ENCODE measurements at places on chromosomes 11 and 22.

DNA sequence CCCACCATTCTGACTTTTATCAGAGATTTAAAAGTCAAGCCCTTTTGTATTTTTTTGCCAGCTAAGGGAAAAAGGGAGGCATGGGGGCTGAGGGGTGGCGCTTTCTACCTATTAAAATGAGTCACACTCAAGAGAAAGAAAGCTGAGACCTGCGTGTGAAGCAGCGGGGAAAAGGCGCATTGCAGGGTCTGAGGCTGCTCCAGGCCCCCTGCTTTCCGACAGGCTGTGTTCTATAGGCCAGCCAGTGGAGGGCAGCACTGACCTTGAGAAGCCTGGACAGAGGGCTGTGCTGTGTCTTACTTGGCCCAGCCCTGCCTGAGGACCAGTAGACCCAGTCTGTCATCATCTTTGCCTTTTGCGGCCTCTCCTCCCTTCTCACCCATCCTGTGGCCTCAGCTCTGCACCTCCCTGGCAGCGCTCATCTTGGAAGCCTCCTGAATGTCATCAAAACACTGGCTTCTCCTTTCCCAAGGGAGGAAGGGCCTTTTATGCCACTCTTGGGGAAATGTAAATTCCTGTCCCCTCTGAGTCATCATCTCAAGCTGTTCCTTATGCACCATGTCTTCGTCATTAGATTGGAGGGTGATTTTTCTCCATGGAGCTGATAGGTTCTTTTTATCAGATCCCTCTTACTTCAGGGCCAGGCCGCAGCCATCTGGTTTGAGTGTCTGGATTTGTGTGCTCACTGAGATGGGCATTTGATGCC lies 12.6 kb upstream of the MAPK8IP1 start:
- no peak for DNase-seq

DNA sequence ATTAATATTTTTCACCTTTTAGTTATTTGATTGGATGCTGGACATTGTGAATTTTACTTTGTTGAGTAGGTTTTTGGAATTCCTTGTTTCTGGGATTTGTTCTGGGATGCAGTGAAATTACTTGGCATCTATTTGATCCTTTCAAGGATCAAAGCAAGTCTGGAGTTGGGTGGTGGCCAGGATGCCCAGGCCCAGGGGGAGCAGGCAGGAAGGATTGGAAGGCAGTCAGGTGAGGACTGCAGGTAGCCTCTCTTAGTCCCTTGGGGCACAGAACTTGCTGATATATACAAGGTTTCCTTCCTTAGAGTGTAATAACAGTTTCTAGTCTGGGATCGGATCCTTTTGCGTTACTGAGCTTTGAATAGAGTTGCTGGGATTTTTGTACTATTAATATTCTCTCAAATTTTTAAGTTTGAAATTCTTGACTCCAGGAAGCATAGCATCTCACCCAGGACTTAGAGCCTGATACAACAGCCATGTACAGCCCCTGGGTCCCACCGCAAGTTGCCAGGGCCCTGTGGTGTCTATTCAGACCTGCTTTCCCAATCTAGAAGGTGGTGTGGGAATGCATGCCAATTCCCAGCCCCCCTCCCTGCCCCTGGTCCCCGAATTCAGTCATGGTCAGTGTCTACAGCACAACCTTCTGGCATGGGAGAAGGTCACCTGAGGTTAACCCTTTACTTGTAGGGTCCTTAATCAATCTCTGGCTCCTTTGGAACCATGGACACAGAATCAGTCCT lies 6.1 kb downstream of the ZNF74 start:
- DNase-seq, result no peak

DNA sequence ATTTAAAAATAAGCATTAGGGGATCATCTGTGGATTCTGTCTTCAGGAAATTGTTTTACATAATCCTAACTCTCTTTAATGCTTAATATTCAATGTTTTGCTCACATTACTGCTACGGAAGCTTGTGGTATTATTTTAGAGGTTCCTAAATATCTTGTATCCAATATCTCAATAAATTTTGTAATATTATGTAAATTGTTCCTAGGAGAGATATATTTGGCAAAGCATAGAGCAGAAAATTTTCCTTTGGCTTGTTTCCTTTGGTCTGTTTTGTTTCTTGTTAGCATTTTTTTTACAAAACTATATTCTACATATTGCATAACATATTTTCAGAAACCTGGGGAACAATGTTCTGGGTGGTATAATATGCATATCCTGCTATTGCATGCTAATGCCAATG lies 144.8 kb downstream of the GRIA4 start:
- no peak for DNase-seq

DNA sequence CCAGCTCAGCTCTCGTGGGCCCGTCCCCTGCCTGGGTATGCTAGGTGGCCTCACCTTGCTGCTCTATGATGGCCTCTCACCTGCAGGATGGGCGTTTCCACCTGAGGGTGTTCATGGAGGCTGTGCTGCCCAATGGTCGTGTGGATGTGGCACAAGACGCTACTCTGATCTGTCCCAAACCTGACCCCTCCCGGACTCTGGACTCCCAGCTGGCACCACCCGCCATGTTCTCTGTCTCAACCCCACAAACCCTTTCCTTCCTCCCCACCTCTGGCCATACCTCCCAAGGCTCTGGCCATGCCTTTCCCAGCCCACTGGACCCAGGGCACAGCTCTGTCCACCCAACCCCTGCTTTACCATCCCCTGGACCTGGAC lies 2.1 kb downstream of the ZP1 start:
- no peak for DNase-seq

DNA sequence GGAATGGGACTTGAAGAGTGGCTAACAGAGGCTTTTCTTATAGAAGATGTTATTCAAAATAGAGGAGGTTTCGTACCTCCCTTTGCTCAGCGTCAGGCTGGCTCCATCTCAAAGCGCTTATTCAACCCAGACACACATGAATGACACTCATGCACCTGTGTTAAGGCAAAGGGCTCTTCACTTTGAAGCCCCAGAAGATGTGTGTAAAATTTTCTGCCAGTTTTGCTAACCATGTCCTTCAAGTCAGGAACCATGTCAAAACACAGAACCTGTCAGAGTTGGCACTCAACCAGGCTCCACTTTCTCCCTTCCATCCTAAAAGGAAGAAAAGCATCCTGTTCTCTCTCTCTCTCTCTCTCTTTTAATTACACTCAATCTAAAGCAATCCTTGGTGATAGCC lies 352.8 kb upstream of the NARS2 start:
- no peak for DNase-seq

DNA sequence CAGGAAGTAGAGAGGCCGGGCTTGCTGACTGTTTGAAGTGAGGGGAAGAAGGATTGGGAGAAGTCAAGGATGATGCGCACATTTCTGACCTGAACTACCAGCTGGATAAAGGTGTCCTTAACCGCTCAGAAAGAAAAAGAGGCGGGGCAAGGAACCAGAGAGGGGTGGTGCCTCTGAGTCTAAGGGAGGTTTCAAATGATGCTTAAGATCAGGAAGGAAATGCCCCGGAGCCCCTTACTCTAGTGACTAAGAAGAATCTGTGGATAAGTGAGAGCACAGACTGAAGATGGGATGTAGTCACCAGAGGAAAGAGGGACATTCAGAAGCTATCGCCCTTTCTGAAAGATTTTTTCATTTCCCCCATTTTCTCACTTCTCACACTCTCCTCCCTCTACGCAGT lies 12.7 kb downstream of the DCHS1 start:
- no peak for DNase-seq

DNA sequence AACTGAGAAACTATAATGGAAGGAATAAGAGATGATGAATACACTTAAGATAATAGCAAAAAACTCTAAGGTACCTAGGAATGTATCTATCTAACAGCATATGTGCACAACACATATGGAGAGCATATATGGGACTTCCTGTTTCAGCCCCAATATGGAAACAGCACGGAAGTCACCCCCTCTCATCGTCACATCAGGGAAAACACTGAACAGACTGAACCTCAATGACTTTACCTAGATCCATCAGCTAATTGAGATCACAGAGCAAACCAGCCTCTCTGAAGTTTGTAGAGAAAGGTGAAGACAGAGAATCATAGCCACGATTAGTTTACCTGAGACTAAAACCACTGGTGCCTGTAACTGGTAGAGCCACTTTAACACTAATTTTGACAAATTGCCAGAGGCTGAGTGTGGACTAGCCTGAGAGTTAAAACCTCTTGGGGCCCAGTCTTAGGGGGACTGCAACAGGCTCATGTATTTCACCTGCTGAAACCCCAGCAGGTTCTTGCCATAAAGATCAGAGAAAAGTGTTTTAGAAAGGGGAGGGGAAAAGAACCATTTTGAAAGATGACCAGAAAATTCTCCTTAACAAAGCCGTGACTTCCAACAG lies 722.6 kb downstream of the TBC1D22A start:
- DNase-seq, result no peak

GRCh38 chr11:78253797-78254196 lies 65.1 kb downstream of the USP35 start:
- no peak for DNase-seq

DNA sequence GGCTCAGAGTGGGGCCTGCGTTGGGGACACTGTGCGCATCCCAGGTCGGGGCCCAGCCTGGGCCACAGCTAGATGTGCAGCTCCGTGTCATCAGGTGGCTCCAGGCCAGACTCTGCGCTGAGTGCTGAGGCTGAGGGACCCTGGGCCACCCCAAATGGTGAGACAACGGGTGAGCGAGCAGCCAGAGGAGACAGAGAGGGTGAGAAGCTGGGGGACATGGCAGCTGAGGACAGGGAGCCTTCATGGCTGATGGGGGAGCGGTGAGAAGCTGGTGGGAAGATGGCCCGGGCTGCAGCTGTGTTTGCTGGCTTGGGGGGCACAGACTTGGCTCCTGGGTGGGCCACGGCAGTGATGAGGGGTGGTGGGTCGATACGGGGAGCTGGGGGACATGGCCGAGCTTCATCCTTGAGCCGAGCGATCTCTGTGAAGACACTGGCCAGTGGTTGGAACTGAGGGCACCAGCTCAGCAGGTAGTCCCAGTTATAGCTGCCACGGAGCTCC lies 2.5 kb upstream of the TPP1 start:
- no peak for DNase-seq

- no peak for DNase-seq
Observed at GRCh38 chr11:72721689-72722049, 30.5 kb downstream of the ARAP1 start.

- no peak for DNase-seq
Observed at GRCh38 chr11:125957618-125958332, 11.9 kb downstream of the VSIG10L2 start.

- no peak for DNase-seq
Observed at GRCh38 chr11:58526721-58527120, 18.8 kb upstream of the OR5B21 start.

DNA sequence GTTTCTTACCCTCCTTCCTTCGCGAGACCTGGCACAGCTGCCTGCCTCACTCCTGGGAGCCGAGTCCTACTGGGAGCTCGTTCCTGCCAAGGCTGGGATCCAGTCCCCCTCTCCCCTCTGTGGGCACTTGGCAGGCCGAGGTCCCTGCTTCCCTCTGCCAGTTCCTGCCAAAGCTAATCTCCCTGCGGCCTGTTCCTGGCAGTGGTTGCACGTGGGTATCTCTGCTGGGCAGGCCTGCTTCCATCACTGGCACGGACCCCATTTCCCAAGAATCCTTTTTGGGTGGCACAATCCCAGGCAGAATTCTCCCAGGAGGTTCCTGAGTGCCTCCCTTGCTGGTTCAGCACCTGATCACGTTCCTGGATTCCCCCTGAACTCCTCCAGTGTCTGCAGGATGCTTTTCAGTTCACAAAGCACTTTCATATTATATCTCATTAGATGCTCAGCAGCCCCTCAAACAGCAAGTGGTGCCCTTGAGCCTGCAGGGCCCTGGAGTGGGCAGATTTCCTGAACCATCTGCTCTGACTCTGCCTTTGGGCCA lies 96.5 kb downstream of the RRM1 start:
- DNase-seq, result no peak

DNA sequence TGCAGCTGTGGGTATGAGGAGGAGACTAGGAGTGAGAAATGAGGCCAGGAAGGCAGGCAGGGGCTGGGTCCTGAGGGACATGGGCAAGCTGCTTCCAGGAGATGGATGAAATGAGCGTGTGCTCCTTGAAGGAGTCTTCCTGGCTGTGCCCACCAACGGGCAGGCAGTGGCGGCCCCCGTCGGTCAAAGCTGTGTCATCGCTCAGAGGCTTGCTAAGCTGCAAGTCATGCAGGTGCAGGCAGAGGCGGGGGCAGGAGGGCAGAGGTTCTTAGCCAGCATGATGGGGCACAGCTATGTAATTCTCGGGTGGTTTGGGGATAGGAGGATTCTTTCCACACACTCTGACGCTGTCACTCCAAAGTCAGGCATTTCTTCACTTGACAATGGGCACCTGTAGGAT lies 12.5 kb upstream of the PEX26 start:
- DNase-seq, result no peak

DNA sequence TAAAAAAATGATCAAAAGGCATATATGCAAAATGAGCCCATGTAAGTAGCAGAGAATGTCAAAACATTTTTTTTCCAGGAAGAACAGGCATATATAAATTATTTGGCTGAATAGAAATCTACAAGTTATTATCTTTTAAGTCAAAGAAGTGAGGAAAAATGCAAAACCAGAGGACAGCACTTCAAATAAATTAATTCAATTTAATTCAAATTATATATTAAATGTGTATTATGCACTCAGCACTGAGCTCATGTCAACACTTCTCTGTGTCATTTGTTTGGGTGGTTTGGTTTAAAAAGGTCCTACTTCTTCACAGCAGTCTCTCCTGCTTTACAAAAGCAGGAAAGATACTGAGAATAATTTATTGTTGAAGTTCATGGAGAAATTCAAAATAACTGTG lies 41.9 kb upstream of the PDGFD start:
- DNase-seq, result no peak

- no peak for DNase-seq
Observed at GRCh38 chr11:12746593-12747097, 72.4 kb downstream of the TEAD1 start.

GRCh38 chr11:94149431-94150017 lies 20.9 kb downstream of the PANX1 start:
- DNase-seq, result peak; percentile 88

DNA sequence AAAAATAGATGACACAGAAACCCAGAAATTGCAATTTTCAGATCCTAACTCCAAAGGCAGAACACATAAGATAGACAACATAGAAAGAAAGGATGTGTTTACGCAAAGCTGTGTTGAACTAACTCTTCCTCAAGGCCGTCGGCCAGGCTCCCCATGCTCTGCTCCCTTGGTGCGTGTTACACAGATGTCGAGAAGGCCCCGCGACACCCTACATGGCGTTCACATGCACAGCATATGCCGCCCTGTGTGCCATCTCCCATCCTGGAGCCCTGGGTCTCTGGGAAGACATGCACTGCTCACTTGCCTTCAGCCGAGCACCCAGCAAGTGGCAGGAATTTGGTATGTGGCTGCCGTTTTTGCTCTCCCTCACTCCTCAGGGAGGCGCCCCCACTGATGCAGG lies 47.0 kb upstream of the ARFGAP3 start:
- no peak for DNase-seq

Data from LNCaP clone FGC (cell line).